ENCODE measurements at places on chromosomes 4 and X.

GRCh38 chrX:140918398-140919038 is 83.9 kb upstream of the SPANXB1 start:
- DNase-seq = peak; percentile 5

DNA sequence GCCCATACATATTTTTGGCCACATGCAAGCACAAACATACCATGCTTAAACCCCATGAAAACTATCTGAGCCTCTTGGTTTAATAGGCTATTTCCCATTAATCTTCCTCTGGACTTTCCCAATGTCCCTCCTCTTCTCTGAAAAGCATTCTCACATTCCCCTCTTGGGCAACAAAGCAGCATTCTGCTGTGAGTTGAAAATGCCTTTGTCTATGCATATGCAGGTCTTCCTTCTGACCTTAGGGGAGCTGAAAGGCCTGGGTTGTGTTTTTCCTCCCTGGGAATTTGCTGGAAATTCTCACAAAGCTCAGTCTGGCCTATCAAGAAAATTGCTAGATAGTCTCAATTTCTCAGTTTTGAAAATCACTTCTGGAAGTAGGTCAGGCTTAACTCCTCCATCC is 4.2 kb downstream of the VSIG4 start:
- DNase-seq = no peak

DNA sequence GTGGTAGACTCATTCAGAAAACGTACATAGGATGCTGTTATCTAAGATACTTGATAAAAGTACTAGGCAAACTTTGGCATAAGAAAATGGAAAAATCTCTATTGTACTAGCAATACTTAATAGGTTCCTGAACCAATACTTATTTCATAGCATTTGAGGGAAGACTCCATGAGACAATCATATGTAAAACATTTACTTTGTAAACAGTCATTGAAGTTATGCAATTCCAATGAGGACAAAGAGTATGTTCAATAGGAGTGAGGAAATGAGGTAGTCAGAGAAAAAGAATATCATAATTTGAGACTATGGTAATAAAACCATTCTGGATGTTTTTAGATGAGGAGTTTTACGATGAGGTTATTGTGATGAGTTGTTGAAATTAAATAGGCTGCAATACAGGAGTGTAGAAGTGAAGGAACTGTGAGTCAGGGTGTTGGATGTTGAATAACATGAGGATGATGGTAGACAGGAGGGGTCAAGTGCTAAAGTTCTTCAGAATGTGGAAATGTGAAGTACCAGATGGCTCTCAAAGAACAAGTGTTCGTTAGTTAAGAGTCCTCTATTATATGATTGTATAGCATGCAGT is 397.9 kb downstream of the PPP3CA start:
- DNase-seq = no peak

DNA sequence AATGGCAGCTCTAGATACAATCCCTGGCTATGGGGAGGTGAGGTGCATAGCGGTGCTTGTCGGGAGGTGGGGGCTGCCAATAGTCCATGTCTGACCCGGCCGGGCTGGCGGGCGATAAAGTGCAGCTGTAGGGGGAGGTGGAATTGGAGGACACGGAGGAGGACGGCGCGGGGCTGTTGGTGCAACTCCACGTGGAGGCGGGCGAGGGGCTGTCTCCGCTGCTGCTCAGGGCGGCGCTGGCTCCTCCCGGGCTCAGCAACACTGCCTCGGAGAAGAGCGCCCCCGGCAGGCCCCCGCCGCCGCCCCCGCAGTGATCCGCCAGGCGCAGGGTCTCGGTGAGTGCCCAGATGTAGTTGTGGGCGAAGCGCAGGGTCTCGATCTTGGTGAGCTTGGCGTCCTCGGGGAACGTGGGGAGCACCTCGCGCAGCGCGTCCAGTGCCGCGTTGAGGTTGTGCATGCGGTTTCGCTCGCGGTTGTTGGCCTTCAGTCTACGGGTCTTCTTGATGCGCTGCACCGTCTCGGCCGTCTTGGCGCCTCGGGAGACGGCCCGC is 1.3 kb downstream of the NEUROG2 start:
- no peak for DNase-seq

DNA sequence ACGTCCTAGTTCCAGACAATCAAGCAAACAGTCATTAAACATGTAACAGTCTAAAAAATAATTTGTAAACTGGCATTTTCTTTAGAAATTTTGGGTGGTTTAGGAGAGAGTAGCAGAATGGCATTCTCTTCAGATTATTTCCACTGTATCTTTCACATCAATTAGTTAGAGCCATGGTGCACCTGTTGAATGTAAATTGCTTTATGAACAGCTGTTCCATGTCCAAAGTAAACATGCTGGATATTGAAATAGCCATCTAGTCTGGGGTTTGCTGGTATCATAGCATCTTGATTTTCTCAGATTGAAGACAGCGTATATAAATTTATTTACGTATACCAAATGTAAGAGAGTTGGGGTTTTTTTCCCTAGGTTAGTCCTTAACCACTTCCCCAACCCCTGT is 143.6 kb downstream of the RCHY1 start:
- DNase-seq = no peak

GRCh38 chr4:40264995-40265909 is 68.4 kb downstream of the RHOH start:
- DNase-seq = no peak

DNA sequence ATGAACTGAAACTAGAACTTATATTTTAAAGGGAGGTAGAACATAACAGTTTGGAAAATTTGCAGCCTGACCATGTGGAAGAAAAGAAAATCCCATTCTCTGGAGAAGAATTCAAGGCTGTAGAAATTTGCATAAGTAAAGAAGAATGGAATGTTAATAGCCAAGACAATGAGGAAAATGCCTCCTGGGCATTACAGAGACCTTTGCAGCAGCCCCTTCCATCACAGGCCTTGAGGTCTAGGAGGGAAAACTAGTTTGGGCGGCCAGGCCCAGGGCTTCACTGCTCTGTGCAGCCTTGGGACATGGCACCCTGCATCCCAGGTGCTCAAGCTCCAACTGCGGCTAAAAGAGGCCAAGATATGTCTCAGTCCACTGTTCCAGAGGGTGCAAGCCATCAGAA is 1506.8 kb downstream of the PCDH18 start:
- no peak for DNase-seq

DNA sequence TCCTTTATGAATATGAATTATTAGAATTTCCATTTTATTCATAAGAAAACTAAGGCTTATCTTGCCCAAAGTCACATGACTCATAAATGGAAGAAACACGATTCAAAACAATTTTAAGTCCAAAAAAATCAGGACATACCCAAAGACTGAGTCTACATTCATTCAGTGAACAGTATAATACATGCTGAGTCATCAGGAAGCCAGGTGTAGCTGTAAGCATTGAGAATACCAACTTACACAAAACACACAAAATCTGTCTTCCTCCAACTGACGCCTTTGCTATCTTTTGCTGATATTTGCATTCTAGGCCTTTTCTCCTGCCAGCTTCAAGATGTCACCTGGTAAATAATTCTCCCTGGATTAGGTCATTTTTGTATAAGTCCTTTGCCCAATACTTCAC is 520.1 kb upstream of the GALNT7 start:
- DNase-seq = no peak

GRCh38 chrX:154797006-154797405 is 8.3 kb downstream of the MPP1 start:
- no peak for DNase-seq

- no peak for DNase-seq
Observed at GRCh38 chrX:127708155-127708554, 344.0 kb downstream of the ACTRT1 start.

DNA sequence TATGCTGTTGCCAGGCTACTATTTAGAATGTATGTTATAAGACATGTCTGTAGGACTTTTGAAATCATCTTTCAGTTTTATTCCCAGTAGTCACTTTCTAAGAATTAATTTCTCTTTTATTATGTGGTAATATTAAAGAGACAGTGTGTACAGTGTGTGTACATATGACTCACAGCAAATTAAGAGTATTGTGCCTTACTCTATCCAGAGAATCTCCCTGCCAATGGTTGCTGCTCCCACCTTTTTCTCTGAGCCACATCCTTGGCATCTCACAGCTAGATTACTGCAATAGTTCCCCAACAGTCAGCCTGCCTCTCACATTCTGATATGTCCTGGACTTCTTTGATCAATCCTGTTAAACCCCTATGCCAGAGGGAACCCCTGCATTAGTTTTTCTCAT is 114.5 kb downstream of the ANXA5 start:
- DNase-seq = no peak

GRCh38 chr4:10366628-10367027 is 90.6 kb downstream of the ZNF518B start:
- no peak for DNase-seq

- no peak for DNase-seq
Observed at GRCh38 chr4:8143392-8144140, 15.0 kb downstream of the ABLIM2 start.

DNA sequence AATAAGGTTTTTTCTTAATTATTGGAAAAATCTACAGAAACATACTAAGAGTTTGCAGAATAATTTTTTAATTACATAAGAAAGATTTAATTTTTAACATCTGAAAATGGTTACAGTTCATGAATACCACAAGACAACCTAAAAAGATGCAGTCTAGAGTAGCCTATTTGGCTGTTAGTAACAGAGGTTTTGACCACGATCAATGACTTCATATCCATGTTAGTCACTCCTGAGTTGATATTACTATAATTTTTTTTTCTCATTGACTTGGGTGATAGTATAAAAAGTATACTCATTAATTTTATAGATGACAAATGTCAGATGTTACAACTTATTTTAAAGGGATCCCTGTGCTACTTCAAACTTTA is 272.5 kb downstream of the DCTD start:
- no peak for DNase-seq

- no peak for DNase-seq
Observed at GRCh38 chr4:14539246-14539645, 463.0 kb upstream of the CPEB2 start.

Data from hepatic stellate cell (primary cell).